ENCODE measurements at places on chromosomes 1 and 21.
A peak's percentile ranks its signal among the peaks of the same experiment; 100 is the strongest.

- no peak for DNase-seq
These were observed 1058.7 kb downstream of the NCAM2 start for GRCh38 chr21:22056904-22057303.

DNA sequence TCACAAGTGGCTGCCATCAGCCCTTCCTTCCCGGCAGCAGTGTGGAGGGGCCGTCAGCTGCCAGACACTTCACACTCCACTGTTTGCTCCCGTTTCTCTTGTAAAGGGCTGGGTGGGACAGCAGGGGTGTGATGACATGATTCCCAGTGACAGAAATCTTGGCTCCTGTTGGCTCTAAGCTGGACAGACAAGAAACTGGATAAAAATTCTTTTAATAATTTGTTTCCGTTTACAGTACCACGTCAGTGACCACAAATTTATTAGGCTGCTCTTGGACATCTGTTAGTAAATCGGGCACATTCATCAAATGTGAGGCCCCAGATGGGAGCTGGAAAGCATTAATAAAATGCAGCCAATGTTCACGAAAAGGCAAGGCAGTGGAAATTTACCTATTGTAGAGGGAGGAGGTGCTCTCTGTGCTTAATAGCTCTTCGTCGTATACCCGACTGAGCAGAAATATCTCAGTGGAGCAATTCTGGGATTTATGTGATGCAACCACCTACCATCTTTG, 353.7 kb upstream of the GREM2 start:
- DNase-seq, result no peak

GRCh38 chr1:193283016-193283415, 96.6 kb upstream of the B3GALT2 start:
- no peak for DNase-seq

DNA sequence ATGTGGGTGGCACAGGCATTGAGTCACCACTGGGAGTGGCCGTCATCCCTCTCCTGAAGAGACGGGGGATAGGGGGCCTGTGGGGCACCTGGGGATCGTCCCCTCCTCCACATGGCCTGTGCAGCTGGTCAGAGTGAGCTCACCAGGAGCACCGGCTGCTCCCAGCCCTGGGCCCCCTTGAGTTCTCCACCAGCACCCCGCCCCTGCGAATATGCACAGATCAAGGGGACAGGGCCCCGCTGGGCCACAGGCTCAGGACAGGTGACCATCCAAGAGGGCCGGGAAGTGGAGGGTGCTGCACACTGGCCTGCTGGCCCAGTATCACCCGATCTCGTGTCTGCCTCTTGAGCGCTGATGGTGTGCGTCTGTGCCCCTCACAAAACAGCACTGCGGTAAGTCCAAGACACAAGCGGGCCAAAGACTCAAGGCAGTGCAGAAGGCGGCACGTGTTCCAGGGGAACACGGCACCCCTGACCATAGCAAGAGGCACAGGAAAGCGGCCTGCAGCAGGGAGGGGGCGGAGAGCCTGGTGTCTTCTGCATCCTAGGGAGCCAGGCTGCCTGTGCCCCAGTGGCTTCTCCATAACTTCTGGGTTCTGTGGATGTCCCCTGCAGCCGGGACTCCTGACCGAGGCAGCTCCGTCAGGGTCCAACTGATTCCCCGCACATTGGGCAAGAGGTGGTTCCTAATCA, 18.1 kb upstream of the TSPEAR start:
- DNase-seq, result no peak

- DNase-seq, result peak; percentile 45
These were observed 1.3 kb downstream of the JAM2 start for GRCh38 chr21:25640202-25640942.

DNA sequence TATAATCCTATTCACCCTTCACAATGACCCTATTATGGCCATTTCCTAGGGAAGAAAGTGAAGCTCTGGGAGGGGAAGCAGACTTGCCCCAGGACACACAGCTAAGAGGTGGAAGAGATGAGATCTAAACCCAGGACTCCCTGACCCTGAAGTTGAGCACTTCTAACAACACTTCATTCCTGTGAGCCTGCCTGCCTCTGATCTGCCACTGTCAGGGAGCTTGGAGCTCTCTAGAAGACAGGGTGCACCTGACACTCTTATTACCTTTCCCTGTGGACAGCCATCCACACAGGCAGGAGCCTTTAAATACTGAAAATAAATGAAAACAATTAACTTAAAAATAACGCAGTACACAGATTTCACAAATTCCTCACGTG, 599 bp downstream of the MKNK1 start:
- DNase-seq, result no peak

DNA sequence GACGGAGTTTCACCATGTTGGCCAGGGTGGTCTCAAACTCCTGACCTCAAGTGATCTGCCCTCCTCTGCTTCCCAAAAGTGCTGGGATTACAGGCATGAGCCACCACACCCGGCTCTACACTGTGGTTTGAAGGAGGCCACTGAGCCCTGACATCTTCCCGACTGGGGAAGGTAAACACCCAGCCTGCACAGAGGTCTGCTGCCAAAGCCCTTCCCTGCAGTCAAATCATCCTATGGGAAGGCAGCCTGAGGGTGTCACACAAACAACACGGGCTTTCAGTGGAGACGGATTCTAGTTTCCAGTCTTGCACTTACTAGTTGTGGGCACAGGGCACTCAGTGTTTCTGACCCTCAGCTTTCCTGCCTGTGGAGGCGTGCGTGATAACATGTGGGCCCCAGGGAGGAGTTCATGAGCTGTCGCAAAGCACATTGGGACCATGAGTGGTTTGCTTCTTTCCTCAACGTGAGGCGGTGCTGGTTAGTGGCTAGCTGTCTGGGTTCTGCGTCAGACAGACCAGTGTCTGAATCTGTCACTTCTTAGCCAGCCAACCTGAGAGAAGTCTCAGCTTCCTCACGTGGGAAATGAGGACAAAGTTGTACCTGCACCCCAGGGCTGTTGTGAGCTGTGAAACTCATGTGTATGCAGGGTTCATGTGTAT, 21.5 kb upstream of the OPRD1 start:
- no peak for DNase-seq

DNA sequence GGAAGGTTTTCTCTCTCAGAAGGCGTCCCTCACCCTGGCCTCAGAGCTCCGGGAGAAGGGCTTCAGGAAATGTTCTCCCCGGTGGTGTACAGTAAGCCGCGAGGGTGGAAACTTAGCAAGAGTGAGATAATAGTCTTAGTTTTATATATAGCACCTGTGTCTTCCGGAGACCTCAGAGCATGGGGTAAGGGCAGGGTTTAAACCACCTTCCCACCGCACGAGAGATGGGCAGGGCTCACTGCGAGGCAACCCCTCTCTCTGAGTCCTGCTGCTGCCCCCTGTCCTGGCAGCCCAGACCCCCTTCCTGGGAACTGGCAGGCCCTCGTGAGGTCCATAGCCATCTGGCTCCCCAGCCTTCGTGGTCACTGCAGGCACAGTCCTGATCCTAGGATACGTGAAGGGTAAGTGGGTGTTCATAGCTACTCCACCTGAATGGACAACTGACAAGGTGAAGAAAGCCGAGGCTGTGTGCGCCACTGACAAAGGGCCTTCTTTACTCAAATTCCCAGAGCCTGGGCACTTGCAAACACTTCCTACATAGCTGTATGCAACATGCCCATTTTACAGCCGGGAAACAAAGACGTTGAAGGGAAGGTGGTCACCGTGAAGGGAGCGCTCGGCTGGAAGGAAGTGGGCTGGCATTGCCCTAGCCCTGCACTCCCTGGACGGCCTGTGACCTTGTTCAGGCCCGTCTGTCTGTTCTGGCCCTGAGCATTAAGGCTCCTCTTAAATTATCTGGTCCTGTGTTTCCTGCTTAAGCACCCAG, 26.9 kb downstream of the ITPKB start:
- no peak for DNase-seq

GRCh38 chr1:54280651-54281050, 80.7 kb downstream of the MRPL37 start:
- no peak for DNase-seq

GRCh38 chr1:173914366-173914871, 2.7 kb downstream of the SERPINC1 start:
- no peak for DNase-seq

DNA sequence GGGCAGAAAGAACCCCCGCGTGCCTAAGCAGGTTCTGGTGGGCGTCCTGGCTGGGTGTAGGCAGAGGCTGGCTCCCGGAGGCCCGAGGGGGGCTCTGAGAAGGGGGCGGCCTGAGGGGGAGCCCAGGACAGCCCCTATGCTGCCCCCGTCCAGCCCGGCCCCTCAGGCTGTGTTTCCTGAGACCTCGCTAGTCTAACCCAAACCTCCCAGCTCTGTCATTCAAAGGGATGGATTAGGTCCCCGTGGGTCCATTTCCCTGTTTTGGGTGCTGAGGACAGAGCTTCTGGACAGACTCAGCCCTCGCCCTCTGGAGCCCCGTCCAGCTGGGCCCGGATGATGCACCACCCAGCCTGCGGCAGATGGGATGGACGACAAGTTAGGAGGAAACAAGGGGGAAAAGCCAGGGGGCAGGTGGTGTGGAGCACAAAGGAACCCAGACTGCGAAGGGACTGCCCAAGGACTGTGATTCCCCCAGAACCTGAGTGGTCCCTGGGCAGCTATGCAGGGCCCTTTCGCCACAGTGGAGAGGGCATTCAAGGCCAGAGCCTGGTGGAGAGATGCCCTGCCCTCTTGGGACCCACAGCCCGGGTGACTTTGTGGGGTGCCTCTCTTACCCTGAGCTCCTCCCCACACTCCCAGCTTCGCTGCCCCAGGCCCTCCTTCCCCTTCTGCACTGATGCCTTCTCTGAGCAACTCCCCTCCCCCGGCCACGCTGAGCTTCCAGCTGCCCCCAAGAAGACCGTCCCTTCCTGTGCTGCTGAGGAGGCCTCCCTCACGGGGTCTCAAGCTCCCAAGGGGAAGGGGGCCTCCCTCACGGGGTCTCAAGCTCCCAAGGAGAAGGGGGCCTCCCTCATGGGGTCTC, 2.8 kb downstream of the HES4 start:
- no peak for DNase-seq

- no peak for DNase-seq
These were observed 62.3 kb downstream of the COL18A1 start for GRCh38 chr21:45467221-45467779.

DNA sequence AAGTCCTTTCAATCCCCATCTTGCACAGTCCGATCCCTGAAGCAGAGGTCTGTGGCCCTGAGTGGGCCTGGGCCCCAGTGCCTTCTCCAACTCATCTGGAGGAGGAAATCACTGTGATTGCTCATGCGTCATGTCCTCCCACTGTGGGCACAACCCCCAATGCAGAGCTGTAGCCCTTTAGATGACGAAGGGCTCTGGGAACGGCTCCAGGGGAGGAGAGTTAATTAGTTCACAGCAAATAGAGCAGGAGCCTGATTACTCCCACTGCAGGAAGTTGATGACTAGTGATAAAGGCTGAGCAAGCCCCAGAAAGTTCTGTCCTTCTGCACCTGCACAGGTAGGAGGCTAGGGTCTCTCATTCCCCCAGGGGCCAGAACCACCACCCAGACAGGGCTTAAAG, 111.5 kb downstream of the CCDC185 start:
- DNase-seq, result no peak

GRCh38 chr21:26405071-26405470, 168.0 kb downstream of the CYYR1 start:
- DNase-seq, result no peak

DNA sequence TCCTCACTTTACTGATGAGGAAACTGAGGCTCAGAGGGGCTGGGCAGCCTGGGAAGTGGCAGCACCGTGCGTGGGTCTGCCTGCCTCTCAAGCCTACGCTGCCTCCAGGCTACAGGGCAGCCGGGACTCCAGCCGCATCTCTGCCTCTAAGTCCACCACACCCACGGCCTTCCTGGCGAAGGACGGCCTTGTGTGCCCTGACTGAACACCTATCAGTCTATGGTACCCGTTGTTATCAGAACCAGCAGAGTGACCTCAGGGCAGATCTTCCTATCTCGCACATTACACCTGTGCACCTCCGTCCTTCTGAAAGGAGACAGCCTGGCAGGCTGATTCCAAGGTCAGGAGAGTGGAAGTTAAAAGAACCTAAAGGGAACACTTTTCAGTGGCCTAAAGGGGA, 35.7 kb upstream of the SLC30A1 start:
- no peak for DNase-seq

- DNase-seq, result no peak
These were observed 50.3 kb upstream of the MAP10 start for GRCh38 chr1:232754930-232755329.

- DNase-seq, result no peak
These were observed 11.5 kb downstream of the DENND1B start for GRCh38 chr1:197763769-197764168.

DNA sequence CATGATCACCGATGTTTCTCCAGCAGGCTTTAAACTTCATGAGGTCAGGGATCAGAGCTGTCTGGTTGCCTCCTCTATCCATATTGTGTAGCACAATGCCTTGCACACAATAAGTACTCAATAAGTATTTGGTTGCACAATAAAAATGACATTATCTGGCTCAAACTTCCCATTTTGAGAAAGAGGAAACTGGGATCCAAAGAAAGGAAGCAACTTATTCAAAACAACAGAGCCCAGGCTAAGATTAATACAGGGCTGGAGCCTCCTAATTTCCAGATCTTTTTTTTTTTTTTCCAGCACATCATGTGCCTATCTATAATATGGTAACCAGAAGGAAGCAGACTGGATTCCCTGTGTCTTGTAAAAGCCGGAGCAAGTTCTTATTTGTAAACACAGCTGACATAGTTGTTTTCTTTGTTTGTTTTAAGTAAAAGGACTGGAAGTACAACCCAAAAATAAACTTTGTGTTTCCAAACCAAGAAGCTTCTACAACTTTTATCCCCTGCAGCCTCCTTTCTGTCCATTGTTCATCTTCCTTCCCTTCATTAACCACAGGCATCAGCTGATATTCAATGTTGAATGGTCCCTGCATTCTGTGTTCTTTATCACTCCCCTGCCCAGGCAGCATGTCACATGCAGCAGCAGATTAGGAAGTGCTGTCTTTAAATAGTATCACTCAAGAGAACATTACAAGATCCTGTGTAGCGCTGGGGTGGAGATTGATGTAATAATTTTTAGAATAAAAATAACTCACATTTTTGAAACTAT, 71.2 kb upstream of the HOOK1 start:
- DNase-seq, result no peak

DNA sequence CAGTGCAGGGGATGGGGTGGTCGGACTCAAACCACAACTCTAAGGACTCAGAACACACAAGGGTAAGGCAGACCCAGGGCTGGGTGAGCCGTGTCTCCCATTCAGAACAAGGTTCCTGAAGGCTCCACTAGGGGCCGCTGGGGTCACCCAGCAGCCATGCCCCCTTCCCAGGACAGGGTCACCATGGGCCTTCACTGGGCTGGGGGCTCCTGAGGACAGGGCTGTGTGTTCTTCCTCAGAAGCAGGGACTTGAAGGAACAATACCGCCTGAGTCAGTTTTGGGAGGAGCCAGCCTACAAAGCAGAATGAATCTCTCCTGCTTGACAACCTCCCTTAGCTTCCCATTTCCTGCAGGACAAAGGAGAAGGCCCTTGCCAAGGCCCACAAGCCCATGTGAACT, 15.4 kb downstream of the RIMS3 start:
- no peak for DNase-seq

GRCh38 chr1:116133696-116134475, 22.7 kb downstream of the MAB21L3 start:
- DNase-seq, result no peak

GRCh38 chr1:220453371-220453770, 74.6 kb upstream of the MARK1 start:
- no peak for DNase-seq

- DNase-seq, result peak; percentile 48
These were observed 32.8 kb upstream of the IFNAR2 start for GRCh38 chr21:33196941-33197374.

GRCh38 chr1:179298952-179299351, 5.4 kb downstream of the SOAT1 start:
- DNase-seq, result no peak
